ENCODE measurements at places on chromosomes 12 and 14. TPM values are rescaled to one million over a fixed set of nuclear protein-coding genes. Genes with fewer than 3 reads are reported as not detected.

KRT78 gene
- total RNA-seq: not detected

C12orf56 gene
- 1.8 TPM for total RNA-seq

SLC5A8 gene
- total RNA-seq: not detected

DNA sequence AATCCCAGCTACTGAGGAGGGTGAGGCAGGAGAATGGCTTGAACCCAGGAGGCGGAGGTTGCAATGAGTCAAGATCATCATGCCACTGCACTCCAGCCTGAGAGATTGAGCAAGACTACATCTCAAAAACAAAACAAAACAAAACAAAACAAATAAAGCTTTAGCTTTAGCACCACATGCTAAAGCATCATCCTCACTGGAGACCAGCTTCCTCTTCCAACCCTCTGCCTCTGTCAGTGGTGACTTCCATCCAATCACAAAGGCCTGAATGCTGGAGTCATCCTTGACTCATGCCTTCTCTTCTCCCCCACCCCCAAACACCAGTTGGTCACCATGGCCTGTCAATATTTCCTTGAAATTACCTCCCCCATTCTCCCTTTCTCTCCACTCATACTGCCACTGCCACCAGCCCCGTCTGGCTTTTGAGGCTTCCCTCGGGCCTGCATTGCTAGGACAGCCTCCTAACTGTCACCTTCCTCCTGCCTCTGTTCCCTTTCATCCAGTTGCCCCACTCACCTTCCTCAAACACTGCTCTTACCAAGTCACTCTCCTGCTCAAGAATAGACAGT lies 1.4 kb downstream of the ZNF385A start:
- no peak for DNase-seq

GRCh38 chr12:119621878-119622277 lies 28.3 kb downstream of the TMEM233 start:
- no peak for DNase-seq

GRCh38 chr12:49662998-49663843 lies 39.9 kb downstream of the PRPF40B start:
- peak; percentile 74 for DNase-seq
